ENCODE measurements at places on chromosomes 1 and 21. TPM values are rescaled to one million over a fixed set of nuclear protein-coding genes. Genes with fewer than 3 reads are reported as not detected.

The TMEM54 gene
- 39.4 TPM for total RNA-seq

The GPR161 gene
- total RNA-seq = 18.0 TPM

The TNFRSF4 gene
- total RNA-seq = not detected

The RXFP4 gene
- total RNA-seq = 0.07 TPM

The CA6 gene
- total RNA-seq = not detected

The WDR64 gene
- not detected for total RNA-seq

The CD84 gene
- total RNA-seq = not detected

The ADAMTS1 gene
- 0.22 TPM for total RNA-seq

The CENPF gene
- 83.9 TPM for total RNA-seq

The CYP2J2 gene
- 0.12 TPM for total RNA-seq

The ARMH1 gene
- total RNA-seq = 0.61 TPM

The C1orf141 gene
- not detected for total RNA-seq

The USH2A gene
- total RNA-seq = under 0.01 TPM

The GPA33 gene
- total RNA-seq = not detected

The SV2A gene
- 0.12 TPM for total RNA-seq

The CATSPER4 gene
- total RNA-seq = not detected

The EPHA10 gene
- total RNA-seq = 1.4 TPM

The GPR137B gene
- total RNA-seq = 17.0 TPM

The CLEC20A gene
- not detected for total RNA-seq

The IL22RA1 gene
- 8.6 TPM for total RNA-seq

The ELAPOR1 gene
- 0.33 TPM for total RNA-seq

The IPP gene
- total RNA-seq = 2.8 TPM

The MT1HL1 gene
- not detected for total RNA-seq

The ITGB2 gene
- total RNA-seq = 0.86 TPM

The PRPF38A gene
- 23.7 TPM for total RNA-seq

The RGS5 gene
- total RNA-seq = 1.5 TPM

The URB1 gene
- 14.4 TPM for total RNA-seq

The UBQLN4 gene
- total RNA-seq = 43.6 TPM

The F13B gene
- not detected for total RNA-seq

The RGSL1 gene
- not detected for total RNA-seq

The ZSWIM5 gene
- 0.71 TPM for total RNA-seq

The TSACC gene
- 3.0 TPM for total RNA-seq

The GPR52 gene
- total RNA-seq = not detected

The LCE2A gene
- total RNA-seq = not detected

The SLC25A34 gene
- total RNA-seq = 0.10 TPM

The GBP1 gene
- 0.21 TPM for total RNA-seq

The AMY2A gene
- total RNA-seq = not detected

The EVA1C gene
- 53.6 TPM for total RNA-seq

The OR2M3 gene
- total RNA-seq = not detected

The UBXN10 gene
- total RNA-seq = not detected

The HRNR gene
- not detected for total RNA-seq

The PGLYRP4 gene
- not detected for total RNA-seq

The ARHGAP29 gene
- 13.5 TPM for total RNA-seq

The TRIM17 gene
- not detected for total RNA-seq

The RALGPS2 gene
- total RNA-seq = 19.9 TPM

The CEP104 gene
- 17.8 TPM for total RNA-seq

The ADGRL4 gene
- not detected for total RNA-seq

The SPATA6 gene
- total RNA-seq = 2.4 TPM

The APOBEC4 gene
- total RNA-seq = not detected

The OR2T2 gene
- not detected for total RNA-seq

The SLC25A44 gene
- total RNA-seq = 26.3 TPM

The STIL gene
- 10.9 TPM for total RNA-seq

All from A549 treated with dexamethasone at 1 μM for 4 hours (cell line).